Caki2 (cell line): ENCODE measurements at places on chromosomes 12 and 14. TPM values are rescaled to one million over a fixed set of nuclear protein-coding genes. Genes with fewer than 3 reads are reported as not detected.

The CABP1 gene
- not detected in 2 replicates for total RNA-seq

The TSPAN11 gene
- total RNA-seq: not detected in 2 replicates

The SERPINA6 gene
- total RNA-seq: 3.8 and 8.7 TPM in 2 replicates

The NRIP2 gene
- total RNA-seq: not detected in 2 replicates

The CD163 gene
- total RNA-seq: not detected in 2 replicates

The GPR135 gene
- 0.71 TPM in 1 of 2 replicates, not detected in the other for total RNA-seq

The PMCH gene
- total RNA-seq: not detected in 2 replicates

The SDR9C7 gene
- not detected in 2 replicates for total RNA-seq

- no peak for DNase-seq
Measured at GRCh38 chr12:119758722-119759121, 90.8 kb downstream of the PRKAB1 start.

DNA sequence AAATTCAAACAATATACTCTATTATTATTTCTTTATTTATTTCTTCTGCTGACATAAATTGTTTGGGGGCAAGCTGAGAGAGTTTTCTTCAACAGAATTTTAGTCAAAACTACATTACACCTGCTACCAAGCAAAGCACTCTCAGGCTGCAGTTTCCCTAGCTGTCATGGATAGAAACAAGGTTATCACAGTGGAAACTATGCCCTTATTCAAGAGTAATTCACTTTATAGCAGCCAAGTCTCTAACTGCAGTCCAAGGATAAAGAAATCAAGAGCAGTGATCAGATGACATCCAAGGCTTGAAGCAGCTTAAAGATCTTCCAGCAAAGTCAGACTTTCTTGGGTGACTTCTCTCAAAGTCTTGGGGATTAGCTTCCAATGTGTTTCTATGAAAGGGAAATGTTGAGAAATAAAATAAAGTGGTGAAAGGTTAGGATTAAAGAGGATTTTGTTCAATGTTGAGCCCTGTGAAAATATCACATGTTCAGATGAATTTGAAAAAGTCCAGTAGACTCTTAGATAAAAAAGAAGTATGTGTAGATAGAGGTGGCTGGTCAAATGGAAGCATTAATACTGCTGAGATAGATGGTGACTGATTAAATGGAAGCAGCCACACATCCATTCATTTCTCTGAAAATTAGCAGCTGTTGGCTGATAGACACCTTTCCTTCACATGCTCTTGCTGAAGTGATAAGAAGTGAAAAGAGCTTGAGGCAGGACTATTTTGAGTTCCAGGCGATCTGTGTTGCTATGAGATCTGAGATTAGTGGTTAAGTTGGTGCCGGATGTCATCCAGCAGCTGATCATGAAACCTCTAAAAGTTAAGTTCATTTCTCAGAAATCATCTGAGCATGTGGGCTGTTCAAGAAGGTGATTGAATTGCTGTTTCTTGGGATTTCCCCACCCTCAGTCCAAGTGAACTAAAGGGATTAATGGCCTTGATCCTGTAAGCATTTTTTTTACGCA is 257.8 kb upstream of the BTG1 start:
- no peak for DNase-seq

GRCh38 chr12:89709995-89710872 is 1.6 kb upstream of the ATP2B1 start:
- DNase-seq: no peak

DNA sequence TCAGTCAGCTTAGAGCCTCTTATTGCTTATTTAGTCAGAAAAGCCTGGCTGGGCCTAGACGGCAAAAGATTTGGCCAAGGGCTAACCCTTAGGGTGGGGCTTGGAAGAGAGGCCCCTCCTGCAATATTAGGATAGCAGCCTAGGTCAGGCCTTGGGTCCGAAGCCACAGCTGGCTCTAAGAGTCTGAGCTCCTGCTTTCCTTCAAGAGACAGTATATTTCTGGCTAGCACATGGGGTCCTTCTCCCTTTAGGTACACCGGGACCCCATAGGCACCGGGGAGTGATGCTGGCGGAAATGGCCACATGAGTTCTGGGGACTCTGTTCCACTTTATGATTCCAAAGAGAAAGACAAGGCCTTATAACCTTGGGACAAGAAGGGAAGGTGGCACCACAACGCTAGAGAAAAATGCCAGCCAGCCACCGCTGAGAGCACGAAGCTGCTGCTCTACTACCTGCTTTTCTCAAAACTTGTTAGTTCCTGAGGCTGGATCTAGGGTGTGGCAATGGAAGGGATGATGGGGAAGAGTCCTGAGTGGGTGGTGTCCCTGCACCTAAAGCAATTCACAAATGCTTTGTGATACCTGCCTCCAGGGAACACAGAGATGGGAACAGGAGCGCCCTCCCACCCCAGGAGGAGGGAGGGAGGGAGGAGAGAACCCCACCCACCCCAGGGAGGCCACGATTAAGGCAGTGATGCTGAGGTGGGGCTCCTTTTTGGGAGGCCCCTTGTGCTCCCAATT is 3.1 kb upstream of the AVIL start:
- DNase-seq: no peak

DNA sequence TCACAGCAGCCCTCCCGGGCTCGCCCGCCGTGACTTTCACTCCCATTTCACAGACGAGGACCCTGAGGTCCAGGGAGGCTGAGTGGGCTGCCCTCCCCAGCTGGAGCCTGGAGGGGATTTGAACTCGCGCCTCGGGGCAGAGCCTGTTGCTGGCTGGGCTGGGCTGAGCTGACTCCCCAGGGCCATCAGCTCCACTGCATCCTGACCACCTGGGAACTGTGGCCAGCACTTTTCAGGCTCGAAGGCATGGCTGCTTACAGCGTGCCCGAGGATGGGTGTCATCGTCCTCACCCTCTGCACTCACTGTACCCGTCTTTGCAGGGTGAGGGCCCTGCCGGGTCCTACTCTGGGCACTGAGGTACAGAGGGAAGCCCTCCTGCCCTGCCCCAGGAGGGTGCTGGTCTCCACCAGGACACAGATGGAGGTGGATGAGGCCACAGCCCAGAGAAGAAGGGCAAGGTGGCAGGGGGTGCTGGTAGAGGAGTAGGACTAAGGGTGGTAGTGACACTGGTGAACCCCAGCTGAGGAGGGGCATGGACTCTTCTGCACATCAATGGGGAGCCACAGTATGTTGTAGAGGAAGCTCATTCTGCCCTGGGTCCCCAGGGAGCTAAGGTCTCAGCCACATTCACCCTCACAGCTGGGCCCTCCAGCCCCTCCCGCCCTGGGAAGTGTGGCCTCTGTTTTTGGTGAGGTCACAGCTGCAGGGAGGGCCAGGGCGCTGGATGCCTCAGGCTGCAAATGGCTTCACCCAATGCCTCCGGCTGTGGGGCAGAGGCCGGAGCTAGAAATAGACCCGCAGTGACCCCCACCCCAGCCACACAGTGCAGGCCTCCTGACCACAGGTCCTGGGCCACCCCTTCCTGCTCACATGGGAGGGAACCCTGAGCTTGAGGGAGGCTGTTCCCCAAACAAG is 365.1 kb upstream of the SFSWAP start:
- DNase-seq: no peak

- DNase-seq: no peak
Measured at GRCh38 chr12:121843236-121843982, 15.2 kb downstream of the HPD start.

GRCh38 chr12:52862023-52862422 is 13.2 kb upstream of the KRT78 start:
- no peak for DNase-seq

DNA sequence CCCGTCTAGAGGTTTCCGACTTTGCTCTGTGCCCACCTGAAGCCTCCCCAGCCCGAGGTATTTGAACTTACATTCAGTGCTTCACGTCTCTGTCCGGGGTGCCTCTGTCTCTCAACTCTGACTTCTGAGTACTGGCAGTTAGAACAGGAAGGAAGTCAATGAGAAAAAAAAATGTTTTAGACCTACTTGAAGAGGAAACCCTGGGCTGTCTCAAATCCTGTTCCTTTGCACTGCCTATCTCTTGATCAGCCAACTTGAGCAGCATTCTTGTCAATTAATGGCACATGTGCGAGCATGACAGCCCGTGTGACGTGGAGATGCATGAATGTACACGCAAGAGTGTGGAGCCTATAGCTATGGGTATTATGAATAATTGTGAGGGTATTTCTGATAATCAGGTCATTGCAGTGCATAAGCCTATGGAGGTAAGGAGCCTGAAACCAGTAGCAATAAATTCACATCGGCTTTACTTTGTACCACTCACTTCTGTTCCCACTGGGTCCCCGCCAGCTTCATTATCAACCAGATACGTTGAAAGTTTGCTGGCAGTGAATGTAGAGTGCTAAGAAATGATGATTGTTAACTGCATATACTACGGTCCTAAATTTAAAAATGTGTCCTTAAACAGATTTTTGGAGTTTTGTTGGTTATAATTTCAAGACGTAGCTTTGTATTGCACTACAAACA is at the start of gene ARHGDIB:
TSS of gene ARHGDIB (minus strand) at position 136 of the 687 bp plus-strand sequence. CDS start 10,889 bp downstream, outside the sequence.
- DNase-seq: no peak

DNA sequence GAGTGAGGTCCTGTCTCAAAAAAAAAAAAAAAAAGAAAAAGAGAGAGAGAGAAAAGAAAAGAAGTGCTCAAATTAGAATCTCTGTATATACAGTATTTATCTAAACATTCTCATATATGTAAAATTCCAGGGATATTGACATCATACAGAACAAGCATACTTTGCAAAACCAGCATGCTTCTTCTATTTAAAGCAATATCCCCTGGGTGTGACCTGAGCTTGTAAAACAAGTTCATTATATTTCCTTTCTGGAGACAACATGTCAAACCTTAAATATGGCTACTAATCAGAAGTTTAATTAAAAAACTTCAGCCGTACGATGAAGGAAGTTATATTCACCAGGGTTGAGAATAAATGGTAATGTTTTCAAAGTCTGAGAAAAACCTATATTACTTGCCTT is 175.8 kb upstream of the HMGA2 start:
- no peak for DNase-seq

GRCh38 chr12:124568431-124569374 is 1.3 kb upstream of the NCOR2 start:
- peak; percentile 45 for DNase-seq

DNA sequence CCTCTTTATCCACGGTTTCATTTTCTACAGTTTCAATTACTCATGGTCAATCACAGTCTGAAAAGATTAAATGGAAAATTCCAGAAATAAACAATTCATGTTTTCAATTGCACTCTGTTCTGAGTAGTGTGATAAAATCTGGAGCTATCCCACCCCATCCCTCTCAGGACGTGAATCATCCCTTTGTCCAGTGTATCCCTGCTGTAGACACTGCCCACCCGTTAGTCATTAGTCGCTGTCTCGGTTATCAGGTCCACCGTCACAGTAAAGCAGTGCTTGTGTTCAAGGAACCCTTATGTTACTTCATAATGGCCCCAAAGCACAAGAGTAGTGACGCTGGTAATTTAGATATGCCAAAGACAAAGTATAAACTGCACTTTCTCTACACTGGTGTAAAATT is 141.0 kb upstream of the LMNTD1 start:
- DNase-seq: no peak

DNA sequence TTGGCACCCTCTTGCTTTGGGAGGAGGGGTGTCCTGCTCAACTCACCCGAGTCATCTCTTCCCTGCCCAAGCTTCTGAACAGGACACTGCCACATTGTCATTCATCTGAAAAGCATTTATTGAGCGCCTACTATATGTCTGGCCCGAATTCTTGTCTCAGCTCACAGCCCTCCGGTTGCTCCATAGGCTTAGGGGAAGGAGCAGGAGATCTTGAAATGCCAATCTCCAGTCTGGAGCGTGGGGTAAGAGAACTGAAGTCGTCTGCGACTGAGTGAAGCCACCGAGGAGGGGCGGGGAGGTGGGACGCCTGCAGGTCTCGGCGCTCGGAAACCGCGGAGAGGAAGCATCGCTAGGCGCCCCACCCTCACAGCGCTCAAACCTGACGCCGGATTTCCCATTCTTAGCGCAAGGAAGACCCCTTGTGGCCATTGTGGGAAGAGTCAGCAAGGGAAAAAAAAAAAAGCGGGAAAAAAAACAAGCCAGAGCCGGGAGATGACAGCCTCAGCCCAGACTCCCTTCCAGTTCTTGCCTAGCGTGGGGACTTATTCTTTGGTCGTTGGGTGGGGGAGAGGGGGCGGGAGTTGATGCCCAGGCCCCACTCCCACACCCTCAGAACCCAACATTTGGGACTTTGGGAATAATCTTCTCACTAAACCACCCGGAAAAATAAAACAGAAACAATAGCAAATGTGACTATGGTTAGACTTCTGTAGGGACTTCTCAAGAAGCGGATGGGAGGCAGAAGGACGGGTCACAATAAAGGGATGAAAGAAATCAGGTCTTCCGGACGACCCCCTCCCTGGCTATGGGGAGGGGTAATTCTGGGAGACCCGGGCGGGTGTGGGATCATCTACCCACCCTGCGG is 28.2 kb upstream of the SMUG1 start:
- peak; percentile 92 for DNase-seq

DNA sequence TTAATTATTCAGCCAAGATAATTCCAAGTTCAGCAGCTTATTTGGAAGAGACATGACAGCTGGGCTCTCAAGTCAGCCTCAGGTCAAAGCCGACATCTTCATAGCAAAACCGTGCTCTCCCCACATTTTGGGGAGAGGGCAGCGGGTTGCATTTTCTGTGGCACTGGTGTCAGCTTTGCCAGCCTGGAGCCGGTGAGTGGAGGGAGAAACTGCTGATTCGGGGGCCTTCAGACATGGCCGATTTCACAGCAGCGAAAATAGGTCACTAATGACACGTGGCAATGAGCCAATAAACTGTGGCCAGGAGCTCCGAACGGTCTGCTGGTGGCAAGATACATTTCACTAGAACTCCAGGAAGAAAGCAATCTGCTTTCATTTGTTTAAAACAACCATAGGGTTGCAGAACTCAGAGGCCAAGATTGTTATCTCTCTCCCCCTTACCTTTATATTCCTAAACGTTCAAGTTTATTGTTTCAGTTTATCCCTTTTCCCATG is 173.2 kb downstream of the CAND1 start:
- peak; percentile 64 for DNase-seq

GRCh38 chr12:54337280-54337842 is 12.4 kb downstream of the COPZ1 start:
- no peak for DNase-seq

GRCh38 chr12:19597167-19598026 is 158.1 kb downstream of the AEBP2 start:
- DNase-seq: no peak

DNA sequence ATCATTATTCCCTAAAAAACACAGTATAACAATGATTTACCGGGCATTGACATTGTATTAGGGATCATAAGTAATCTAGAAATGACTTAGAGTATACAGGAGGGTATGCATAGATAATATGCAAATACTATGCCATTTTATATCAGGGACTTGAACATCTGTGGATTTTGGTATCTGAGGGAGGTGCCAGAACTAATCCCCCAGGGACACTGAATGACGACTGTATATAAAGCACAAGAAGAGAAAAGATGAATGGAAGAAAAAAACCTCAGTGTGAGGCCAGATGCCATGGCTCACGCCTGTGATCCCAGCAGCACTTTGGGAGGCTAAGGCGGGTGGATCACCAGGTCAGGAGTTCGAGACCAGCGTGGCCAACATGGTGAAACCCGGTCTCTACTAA is 25.5 kb upstream of the COX6A1 start:
- DNase-seq: no peak

GRCh38 chr12:114628199-114628598 is 55.8 kb downstream of the TBX3 start:
- no peak for DNase-seq
